CD4-positive, alpha-beta T cell treated with Interleukin-2 at 100 ng/mL for 4 hours (primary cell): ENCODE measurements at places on chromosomes 13 and 19.
A peak's percentile ranks its signal among the peaks of the same experiment; 100 is the strongest.

GRCh38 chr13:41384749-41385503 is 72.4 kb upstream of the RGCC start:
- peak; percentile 12 for DNase-seq

- no peak for DNase-seq
Observed at GRCh38 chr13:74860789-74861188, 621.2 kb downstream of the TBC1D4 start.

DNA sequence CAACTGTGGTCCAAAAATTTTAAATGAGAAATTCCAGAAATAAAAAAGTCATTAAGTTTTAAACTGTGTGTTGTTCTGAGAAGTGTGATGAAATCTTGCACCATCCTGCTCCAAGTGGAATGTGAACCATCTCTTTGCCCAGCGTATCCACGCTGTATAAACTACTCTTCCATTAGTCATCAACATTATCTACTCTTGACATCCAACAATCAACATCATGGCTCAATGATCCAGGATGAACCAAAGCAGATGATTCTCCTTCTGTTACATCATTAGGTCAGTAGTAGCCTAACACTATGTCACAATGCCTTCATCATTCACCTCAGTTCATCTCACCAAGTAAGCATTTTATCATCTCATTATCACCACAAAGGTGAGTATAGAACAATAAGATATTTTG is 55.3 kb downstream of the SUCLA2 start:
- no peak for DNase-seq

DNA sequence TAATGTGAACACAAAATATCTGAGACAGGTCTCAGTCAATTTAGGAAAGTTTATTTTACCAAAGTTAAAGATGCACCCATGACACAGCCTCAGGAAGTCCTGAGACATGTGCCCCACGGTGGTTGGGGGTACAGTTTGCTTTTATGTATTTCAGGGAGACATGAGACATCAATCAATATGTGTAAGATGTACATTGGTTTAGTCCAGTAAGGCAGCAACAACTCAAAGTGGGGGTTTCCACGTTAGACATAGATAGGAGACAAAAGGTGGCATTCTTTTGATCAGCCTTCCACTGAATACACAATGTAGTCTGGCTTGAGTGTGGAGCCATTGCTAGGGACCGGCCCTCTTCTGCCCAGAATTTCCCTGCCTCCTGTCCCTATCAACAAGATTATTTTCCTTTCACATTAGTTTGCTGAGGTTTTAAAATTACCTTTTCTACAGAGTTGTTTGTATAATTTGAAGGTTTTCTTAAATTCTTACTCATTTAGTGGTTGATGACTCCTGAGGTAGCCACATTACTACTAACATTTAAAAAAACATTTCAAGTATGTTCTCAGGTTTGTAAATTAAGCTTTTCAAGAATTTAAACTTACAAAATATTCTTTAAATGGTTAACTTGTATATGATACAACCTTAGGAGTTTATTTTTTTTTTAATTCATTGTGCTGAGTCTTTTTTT is 33.2 kb downstream of the RNASEH2B start:
- no peak for DNase-seq

DNA sequence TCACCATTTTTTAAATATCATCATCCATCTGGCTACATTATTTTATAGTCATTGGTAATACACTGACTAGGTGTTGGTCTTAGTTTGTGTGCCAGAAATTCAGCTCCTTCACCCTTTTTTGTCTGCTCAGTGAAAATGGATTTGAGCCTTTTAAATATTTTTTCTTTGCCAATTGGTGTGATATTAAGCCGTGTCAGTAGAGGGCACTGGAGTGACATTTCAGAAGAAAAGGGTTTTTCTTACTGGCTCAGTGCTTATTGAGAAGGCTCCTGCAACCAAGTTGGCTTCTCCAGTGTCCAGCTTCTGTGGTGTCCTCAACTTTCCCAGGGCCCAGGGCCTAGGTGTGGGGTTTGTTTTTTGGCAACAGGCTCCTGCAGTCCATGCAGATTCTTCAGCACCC is 546.6 kb downstream of the DACH1 start:
- no peak for DNase-seq

- DNase-seq = no peak
Observed at GRCh38 chr13:29161676-29162075, 341.5 kb downstream of the MTUS2 start.

DNA sequence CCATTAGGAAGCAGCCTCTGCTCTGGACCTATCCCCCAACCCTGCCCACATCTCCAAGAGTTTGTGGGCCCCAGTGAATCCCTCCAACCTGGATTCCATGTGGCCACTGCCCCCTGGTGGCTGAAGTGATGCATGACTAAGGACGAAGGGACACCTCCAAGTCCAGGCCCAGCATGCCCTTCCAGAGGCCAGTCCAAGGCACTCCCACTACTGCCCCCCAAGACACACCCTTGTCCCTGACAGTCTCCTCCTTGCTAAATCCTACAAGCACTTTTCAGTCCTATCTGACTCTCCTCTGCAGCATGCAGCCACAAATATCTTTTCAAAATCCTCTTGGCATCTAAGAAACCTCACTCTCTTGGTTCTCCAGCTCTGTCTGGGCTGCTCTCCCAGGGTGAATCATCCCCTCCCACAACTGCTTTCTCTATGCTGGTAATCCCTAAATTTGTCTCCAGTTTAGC is 33.0 kb downstream of the DEDD2 start:
- peak; percentile 70 for DNase-seq
